ENCODE measurements at places on chromosomes 12 and 14.
A peak's percentile ranks its signal among the peaks of the same experiment; 100 is the strongest.

DNA sequence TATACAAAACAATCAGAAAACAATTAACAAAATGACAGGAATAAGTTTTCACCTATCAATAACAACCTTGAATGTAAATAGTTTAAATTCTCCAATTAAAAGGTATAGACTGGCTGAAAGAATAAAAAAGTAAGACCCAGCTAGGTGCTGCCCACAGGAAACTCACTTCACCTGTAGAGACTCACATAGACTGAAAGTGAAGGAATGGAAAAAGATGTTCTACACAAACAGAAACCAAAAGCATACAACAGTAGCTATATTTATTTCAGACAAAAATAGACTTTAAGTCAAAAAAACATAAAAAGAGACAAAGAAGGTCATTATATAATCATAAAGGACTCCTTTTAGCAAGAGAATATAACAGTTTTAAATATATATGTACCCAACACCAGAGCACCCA, 152.4 kb upstream of the PWP1 start:
- DNase-seq = no peak

DNA sequence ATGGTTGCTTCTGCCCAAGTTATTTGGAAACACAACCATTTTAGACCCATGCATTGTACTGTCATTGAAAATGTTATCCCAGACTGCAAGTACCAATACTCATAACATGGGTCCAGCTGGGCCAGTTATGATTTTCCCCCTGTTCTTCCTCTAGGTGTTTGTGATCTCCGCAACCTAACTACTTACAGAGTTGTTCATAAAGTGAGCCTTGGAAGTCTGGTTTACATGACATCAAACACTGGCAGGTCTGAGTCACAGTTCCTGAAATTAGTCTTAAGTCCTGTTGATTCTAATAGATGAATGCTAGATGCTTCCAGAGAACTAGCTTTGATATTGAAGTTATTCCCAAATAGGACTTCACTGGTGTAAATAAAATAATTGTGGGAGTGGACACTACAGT, 487.0 kb downstream of the MED13L start:
- DNase-seq = no peak

DNA sequence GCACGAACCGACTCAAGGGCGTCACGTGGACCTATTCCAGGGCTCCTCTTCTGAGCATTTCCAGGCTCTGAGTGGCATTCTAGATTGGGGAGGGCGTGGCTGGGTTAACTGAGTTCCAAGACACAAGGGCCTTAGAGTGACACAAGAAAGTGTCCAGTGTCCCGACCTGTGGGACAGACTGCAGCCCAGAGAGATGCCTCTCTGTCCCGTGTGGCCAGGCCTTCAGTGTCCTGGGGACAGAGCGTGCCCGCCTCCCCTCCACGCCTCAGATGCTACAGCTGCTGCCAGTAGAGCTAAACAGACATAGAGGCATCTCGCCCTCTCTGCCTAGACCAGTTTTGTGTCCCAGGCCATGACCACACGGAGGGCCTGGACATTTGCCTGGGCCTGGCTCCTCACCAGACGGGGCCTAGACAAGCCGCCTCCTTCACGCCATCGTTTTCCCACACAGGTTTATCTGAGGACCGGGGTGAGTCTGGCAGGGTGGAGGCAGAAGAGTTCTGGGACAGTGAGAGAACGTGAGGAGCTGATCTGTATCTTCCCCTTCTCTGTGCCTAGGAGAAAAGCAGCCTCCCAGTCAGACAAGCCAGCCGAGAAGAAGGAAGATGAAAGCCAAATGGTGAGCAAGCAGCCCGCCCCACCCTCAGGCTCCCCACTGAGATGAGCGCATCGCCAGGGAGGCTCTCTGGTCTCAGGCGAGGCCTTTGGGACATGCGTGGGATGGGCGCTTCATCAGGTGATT, 27.1 kb downstream of the DEGS2 start:
- DNase-seq = peak; percentile 45

DNA sequence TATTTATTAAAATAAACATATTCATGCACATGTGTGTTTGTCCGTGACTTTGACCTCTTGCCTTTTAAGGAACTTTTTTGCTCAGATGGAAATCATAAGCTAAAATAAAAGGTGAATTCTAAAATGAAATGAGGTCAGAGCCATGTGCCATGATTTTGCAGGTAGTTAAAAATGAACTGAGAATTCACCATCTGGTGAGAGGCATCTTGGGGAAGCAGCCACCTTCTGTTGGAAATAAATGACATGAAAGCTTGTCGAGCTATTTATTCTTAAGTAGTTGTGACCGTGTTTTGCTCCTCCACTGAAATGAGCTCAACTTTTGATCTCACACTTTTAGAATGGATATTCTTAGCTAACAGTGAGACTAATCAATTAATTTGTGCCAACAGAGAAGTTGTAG, 56.8 kb upstream of the CNOT2 start:
- DNase-seq = no peak

DNA sequence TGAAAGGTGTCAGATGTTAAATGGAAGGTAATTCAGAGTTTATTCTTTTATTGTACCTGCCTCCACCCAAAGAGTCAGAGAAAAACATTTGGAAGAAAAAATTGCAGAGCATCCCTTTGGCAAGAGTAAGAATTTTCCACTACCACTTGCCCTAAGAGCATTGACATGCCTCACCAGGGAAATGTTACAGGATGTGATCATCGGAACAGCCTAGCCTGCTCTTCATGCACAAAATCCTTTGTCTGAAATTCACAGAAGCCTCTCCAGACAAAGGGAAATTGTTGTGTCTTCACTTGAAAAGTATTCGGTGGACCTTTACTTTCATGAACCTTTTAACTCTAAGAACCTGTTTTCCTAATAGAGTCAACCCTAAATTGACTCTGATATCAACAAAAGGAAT, 36.9 kb downstream of the ATP2A2 start:
- no peak for DNase-seq

DNA sequence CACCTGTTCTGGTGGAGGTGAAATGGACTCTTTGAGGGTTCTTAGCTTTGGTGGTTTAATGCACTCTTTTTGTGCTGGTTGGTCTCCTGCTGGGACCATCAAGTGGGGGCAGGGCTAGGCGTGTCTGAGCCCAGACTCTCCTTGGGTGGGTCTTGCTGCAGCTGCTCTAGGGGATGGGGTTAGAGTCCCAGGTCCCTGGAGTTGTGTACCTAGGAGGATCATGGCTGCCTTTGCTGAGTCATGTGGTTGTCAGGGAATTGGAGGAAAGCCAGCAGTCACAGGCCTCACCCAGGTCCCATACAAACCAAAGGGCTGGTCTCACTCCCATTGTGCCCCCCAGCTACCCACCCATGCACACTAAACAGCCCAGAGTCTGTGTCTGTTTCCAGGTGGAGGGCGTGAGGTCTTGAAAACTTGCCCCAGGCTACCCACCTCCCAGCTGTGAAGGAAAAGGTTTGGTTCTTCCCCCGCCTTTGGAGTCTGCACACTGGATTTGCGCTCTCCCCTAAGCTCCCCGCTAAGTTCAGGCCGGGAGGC, 387.7 kb downstream of the TMTC2 start:
- DNase-seq = no peak

DNA sequence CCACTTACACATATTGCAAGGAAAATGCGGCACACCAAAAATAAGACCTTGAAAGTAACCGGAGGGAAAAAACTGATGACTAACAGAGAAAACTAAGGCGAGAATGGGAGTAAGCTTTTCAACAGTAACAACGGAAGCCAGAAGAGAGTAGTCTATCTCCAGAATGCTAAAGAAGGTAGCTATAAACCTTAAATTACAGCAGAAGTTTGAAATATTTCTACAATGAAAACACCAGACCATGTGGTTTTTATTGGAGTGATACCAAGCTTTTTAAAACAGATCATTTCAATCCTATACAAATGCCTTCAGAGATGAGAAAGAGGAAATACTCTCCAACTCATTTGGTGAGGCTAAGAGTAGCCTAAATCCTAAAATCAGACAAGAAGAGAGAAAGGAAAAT, 209.5 kb downstream of the ANO6 start:
- DNase-seq = peak; percentile 69

GRCh38 chr14:69693145-69693544, 73.8 kb upstream of the SRSF5 start:
- no peak for DNase-seq

DNA sequence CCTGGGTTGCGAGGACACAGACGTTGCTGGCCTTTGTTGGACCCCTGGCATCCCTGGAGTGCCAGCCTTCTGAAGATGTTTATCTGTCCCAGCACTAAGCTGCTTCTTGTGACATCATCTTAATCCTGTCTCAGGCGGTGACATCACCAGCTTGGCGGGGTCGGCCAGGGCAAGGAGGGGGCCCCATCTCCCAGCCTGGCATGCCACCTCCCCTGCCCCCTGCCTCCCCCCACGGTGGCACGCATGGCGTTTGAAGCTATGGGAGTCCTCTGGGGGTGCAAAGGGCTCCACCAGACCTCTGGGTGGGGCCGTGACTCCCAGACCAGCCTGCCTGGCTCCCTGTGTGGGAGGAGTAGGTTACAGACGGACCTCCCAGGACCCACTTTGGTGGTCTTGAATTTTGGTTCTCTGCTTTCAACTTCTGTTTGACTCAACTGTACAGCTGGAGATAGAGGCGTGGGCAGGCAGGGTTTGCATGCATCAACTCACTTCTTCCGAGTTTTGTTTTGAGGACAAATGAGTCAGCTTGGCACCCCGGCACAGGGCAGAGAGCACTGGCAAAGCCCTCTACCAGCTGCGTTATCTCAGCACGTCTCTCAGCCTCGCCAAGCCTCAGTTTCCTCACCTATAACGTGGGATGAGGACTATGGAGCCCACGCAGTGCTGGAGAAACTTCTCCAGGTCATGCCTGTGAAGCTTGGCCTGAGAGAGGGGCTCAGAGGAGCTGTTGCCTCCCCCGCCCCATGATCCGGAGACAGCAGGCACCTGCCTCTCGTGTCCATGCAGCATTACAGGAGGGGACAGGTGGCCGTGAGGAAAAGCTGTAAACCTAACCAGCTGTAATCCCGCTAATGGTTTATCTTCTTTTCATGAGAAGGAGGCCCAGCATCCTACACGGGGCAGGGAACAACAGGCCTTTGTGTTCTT, 38.8 kb upstream of the EML1 start:
- DNase-seq = no peak

GRCh38 chr12:99911081-99911480, 73.7 kb downstream of the ANKS1B start:
- peak; percentile 84 for DNase-seq

GRCh38 chr14:98103705-98104104, 1168.3 kb downstream of the BCL11B start:
- DNase-seq = no peak

DNA sequence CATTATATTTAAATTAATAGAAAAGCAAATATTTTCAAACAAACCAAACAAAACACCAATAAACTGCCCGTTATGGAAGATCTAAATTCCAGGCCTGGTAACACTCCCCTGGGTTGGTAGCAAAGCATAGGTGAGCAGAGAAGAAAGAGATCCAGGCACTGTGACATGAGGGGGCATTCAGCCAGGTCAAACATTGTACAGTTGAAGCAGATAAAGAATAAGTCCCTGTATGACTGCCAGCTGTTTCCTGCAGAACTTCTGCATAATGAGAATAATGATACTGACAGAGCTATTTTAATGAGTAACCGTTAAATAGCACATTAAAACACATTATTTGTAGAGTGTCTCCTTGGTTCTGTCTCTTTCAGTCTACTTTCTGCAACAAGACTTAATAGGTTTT, 35.4 kb downstream of the SLC38A1 start:
- no peak for DNase-seq

- DNase-seq = no peak
Observed at GRCh38 chr12:126897102-126897501, 1369.9 kb upstream of the TMEM132C start.

DNA sequence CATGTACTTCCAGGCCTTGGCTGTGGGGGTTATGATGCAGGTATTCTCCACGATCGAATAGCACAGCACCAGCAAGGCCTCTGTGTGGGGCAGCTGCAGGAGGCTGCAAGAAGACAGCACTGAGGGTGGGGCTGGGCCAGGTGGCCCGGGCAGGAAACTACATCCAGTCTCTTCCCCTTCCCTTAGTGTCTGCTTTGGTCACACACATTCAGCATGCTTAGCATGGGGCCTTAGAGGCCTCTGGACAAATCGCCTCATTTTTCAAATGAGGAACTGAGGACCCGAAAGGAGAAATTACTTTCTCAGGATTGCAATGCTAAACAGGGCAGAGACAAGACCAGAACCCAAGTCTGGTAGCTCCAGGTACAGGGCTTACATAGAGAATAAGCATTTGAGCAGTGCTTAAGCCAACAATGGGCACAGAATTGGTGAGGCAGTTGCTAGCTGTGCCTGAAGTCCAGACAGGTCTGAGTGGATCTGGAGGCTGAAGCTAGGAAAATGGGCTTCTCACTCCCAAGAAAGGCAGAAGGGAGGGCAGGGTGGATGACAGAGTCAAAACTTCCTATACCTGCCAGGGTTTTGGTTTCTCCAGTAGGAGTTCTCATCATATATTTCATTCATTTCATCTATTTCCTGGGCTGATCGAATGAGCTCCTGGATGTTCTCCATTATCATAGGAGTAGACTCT, 3.5 kb downstream of the ACRBP start:
- DNase-seq = no peak

DNA sequence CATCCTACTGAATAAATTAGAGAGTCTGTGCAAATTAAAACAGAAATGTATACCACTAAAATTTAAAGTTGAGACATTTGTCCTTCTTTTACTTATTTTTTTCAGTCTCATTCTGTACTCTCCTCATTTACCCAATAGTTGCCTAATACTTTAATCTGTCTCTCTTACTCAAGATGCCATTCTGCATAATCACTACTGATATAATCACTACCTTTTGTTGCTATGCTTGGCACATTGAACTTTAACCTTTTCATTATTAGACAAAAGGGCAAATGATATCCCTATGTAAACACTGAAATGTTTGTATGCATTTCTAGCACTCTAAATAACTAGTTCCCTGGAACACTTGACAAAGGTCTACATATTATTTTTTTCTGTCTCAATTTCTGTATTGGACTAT, 1108.3 kb upstream of the FLRT2 start:
- no peak for DNase-seq

GRCh38 chr14:100140452-100141078, 18.9 kb downstream of the DEGS2 start:
- no peak for DNase-seq

- no peak for DNase-seq
Observed at GRCh38 chr14:36647824-36648753, 13.6 kb upstream of the PAX9 start.

- DNase-seq = no peak
Observed at GRCh38 chr12:7068240-7068993, 7.9 kb downstream of the C1S start.

- no peak for DNase-seq
Observed at GRCh38 chr14:56310643-56311042, 192.4 kb downstream of the PELI2 start.

DNA sequence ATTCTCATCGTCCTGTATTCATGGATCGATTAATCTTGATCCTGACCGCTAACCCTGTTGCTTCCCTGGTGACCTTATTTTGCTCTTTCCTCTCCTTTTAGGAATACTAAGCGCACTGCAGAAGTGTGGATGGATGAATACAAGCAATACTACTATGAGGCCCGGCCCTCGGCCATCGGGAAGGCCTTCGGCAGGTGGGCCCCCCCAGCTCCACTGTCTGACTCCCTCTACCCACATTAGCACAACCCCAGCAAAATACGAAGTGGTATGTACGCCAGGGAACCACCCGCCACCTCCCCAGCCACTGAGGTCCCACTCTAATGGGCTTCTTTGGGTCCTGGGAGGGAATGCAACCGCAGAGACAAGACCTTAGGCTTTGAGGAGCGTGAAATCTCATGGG, 58.7 kb downstream of the ERH start:
- DNase-seq = no peak

Measured in AG09309 (cell line).